ENCODE measurements at places on chromosomes 4 and X. TPM values are rescaled to one million over a fixed set of nuclear protein-coding genes. Genes with fewer than 3 reads are reported as not detected.

DNA sequence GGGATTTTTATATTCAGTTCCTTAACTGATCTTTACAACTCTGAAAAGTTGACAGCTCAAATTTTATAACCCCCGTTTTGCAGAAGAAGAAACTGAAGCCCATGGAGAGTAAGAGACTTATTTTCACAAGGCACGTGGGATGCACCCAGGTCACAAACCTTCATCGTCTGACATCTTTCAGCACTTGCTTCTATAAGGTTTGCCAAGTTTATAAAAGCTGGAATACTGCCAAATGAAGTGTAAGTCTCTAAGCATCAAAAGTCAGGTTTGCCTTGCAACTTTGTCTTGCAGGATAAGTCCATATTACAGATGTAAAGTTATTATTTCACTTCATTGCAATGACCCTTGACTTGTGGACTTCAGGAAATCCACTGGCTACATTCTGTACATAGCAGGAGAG lies 6.3 kb upstream of the KCNIP4 start:
- ATAC-seq: no peak

DNA sequence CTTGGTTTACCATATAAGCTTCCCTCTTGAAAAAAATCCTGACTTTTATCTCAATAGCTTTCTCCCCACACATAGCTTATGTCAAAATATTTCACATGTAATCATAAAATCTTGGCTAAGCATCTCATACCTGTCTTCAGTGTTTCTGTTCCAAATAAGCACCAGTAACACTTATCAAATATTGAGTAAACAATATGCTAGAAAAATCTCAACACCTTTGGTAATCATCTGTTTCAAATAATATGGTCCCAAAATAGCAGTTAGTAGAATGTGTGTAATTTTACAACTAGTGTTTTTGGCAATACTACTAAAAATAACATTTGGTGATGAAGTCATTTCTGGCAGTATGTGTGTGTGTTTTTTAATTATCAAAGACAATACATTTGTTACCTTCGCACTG lies 2138.2 kb downstream of the PCDH7 start:
- ATAC-seq: no peak

DNA sequence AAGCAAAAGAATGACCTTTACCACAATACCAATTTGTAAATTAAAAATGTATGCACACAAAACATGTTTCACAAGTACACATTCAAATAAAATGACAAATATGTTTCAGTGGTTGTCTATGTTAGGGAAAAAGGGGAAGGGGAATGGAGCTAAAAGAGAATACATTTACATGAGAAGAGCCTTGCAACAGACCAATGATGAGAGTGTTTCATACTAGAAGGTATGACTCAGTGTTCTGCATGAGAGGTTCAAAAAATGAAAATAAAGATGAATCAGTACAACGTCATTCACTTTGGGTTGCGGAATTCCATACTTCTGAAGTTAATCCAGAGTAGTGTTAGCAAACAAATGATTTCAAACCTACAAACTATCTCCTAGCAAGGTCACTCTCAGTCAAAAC lies 51.7 kb downstream of the RPGR start:
- ATAC-seq: peak; percentile 88

SMIM10L2A gene
- total RNA-seq: 1.4 TPM

GRCh38 chrX:98057176-98057575 lies 1173.5 kb downstream of the RPA4 start:
- ATAC-seq: no peak

GRCh38 chr4:142940425-142941330 lies 94.6 kb upstream of the INPP4B start:
- no peak for ATAC-seq

ZNF280C gene
- 2.9 TPM for total RNA-seq

DNA sequence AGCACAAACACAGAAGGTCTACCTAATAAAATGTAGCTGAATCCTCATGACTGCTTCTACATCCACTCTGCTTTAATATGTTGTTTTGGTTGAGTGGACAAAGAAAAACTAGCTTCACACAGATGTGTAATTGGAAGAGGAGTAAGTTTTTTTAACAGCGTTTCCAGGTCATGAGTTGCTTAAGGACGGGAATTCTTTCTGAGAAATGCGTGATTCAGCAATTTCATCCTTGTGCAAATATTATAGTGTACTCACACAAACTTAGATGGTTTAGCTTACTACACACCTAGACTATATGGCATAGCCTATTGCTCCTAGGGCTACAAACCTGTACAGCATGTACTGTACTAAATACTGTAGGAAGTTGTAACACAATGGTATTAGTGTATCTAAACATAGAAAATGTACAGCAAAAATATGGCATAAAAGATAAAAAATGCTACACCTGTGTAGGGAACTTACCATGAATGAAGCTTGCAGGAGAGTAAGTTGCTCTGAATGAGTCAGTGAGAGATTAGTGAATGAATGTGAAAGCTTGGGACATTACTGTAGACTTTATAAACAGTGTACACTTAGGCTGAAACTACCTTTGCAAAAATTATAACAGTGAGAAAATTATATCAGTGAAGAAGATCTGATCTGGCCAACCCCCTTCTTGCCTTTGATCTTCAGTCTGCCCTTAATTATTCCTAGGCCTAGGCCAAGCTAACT lies 70.8 kb upstream of the IL15 start:
- peak; percentile 70 for ATAC-seq
